ENCODE measurements at places on chromosomes 2 and 18. TPM values are rescaled to one million over a fixed set of nuclear protein-coding genes. Genes with fewer than 3 reads are reported as not detected.

DNA sequence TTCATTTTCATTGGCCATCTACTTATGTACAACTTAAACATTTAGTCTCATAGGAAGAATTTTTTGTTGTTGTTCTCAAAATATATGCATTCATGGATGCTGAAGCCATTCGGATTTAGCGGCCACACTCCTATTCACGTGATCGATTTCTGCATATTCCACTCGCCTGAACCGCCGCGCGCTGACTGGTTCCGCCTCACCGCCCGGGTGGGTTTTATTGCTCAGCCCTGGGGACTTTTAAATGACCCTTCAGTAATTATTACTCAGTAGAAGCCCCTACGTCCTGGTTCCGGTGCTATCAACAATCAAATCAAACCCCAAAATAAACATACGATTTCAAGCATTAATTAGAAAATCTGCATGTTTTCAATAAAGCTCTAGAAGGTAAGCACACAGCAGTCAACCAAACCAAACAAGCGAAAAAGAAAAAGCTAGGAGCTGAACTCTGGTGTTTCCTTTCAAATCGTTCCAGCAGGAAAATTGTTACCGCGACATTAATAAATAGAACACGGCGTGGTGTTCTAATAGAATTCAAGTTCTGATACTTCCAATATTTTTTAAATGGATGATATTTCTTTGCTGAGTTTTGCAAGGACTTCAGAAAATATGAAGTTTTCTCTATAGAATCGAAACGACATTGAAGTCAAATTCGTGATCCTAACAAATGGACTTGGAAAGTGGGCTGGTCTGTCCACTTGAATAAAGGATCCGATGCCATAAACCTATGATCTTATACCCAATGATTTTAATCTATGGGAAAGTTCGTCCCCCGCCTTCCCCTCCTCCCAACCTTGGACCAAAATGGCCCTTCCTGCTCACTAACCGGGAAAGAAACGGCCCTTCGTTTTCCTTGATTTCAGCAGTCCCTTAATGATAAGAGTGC, 9.3 kb downstream of the PAX3 start:
- no peak overlapping the region for H3K27ac ChIP-seq
- H3K4me1 ChIP-seq = no peaks in the 10 kb centered on the region
- no peaks in the 10 kb centered on the region for H3K36me3 ChIP-seq
- no peak overlapping the region for H3K4me3 ChIP-seq
- no peak for DNase-seq

CHST10 gene
- 7.1 TPM for total RNA-seq

- DNase-seq = peak; percentile 48
- H3K27me3 ChIP-seq = no peaks in the 10 kb centered on the region
- no peak overlapping the region for H3K4me3 ChIP-seq
- no peak overlapping the region for H3K27ac ChIP-seq
- no peaks in the 10 kb centered on the region for H3K36me3 ChIP-seq
These were observed 12.3 kb upstream of the APOB start for GRCh38 chr2:21055879-21056790.

HOXD1 gene
- 11.3 TPM for total RNA-seq

PTH2R gene
- total RNA-seq = 54.8 TPM

DNA sequence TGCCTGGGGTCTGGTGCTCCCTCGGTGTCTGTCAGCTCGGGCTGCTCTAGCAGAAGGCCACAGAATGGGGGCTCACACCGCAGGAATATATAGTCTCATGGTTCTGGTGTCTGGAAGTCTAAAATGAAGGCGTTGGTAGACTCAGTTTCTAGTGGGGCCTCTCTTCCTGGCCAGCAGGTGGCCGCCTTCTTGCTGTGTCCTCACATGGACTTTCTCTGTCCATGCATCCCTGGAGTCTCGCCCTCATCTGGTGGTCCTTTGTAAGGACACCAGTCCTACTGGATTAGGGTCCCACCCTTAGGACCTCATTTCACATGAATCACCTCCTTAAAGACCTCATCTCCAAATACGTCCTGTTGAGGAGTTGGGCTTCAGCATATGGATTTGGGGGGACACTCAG, 65.7 kb downstream of the RRM2 start:
- H3K36me3 ChIP-seq = no peaks in the 10 kb centered on the region
- no peak for DNase-seq
- H3K4me1 ChIP-seq = no peaks in the 10 kb centered on the region
- no peak overlapping the region for H3K27ac ChIP-seq

GRCh38 chr18:64203295-64203694, 54.4 kb upstream of the LINC00305 start:
- no peak overlapping the region for H3K4me3 ChIP-seq
- no peak overlapping the region for H3K27ac ChIP-seq
- no peaks in the 10 kb centered on the region for H3K27me3 ChIP-seq
- no peak for DNase-seq

LOXHD1 gene
- 0.25 TPM for total RNA-seq
